ENCODE measurements at places on chromosomes 6 and 20.

DNA sequence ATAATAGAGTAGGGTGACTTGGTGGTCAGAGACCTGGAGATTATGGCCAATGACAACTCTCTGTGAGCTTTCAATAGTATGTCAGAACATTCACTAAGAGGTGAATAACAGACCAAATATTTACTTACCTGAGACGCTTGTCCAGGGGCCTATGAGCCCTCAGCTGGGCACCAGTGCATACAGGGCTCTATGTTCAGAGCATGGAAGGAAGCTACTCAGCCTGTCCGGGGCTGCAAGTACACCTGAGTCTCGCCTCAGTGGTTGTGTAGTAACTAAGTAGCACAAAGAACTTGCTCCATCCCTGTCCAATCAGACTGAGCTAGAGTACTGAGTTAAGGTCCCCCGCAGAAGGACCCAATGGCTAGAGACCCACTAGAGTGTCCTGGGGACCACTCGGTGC is 11.6 kb upstream of the SCGN start:
- no peak for DNase-seq

GRCh38 chr6:81753711-81754577 is 1.5 kb upstream of the TENT5A start:
- DNase-seq, result peak; percentile 85

DNA sequence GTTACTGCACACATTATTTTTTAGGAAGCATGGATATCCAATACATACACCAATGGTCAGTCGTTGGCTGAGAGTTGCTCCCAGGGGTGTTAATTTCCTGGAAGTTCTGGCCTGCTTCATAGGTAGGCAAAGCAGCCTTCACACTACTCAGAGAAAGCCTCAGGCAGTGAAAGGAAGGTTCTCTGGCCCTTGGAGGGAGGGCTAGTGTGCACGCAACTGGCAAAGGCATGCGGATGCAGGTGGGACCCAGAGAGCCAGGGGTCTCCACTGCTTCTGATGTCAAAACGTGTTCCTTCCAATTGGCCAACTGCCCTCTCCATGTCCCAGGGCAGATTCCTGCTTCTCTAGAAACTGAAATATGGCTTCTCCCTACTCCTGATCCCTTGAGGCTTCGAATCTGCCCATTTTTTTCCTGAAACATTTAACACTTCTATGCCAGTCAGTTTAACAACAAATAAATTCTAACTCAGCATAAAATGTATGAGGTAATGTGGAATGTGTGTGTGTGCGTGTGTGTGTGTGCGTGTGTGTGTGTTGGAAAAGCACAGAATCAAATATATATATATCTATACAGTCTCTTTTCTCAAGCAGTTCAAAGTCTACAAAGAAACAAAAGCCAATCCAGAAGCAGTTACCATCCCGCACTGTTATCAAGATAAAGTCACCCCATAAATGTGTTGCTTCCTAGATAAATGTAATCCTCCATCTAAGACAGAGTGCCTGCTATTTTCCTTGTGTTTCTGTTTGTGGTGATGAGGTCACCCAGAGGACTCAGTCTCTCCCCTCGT is 94.0 kb upstream of the HIVEP1 start:
- DNase-seq, result no peak

DNA sequence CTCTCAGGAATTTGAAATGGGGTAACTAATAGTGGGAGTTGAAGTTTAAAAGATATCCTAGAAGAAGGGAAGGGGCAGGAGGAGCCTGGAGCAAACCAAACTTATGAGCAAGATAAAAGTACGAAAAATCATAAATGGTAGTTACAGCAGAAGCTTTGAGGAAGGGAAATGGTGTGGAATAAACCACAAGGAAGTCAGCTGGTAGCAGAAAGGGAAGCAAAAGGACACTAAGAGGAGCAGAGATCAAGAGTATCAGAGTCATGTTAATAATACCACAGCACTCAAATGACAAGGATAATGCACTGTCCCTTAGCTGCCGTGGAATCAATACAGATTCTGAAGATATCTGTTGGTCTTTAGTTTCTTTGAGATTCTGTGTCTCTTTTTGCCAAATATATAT is 44.9 kb upstream of the CCDC28A start:
- DNase-seq, result no peak

DNA sequence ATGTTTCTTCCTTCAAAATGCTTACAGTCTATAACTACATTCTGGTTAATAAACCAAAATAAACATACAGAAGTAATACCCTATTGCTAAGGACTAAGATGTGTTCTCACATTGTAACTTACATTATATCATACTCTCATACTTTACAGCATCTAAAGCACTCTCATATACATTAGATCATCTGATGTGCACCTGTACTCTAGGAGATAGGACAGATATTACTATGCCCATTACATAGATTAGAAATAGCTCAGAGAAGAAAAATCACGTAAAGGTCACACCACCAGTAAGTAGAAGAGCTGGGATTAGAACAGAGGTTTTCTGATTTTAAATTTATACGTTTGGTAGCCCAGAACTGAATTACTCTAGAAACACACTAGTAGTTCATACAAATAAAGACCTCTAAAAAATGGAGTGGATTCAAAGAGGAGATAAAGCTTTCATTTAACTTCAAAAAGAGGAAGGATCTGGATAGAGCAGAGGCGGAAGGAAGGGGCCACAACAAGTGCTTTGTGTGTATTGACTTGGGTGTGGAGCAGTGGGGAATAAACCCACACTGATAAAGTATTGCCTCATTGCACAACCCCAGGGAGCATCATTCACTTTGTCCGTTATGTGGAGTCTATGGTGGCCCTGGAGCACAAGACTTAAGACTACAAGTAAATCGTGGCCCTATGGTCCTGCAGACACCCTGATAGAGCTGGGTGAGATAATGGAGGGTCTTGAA is 30.9 kb downstream of the SLC2A12 start:
- DNase-seq, result no peak

DNA sequence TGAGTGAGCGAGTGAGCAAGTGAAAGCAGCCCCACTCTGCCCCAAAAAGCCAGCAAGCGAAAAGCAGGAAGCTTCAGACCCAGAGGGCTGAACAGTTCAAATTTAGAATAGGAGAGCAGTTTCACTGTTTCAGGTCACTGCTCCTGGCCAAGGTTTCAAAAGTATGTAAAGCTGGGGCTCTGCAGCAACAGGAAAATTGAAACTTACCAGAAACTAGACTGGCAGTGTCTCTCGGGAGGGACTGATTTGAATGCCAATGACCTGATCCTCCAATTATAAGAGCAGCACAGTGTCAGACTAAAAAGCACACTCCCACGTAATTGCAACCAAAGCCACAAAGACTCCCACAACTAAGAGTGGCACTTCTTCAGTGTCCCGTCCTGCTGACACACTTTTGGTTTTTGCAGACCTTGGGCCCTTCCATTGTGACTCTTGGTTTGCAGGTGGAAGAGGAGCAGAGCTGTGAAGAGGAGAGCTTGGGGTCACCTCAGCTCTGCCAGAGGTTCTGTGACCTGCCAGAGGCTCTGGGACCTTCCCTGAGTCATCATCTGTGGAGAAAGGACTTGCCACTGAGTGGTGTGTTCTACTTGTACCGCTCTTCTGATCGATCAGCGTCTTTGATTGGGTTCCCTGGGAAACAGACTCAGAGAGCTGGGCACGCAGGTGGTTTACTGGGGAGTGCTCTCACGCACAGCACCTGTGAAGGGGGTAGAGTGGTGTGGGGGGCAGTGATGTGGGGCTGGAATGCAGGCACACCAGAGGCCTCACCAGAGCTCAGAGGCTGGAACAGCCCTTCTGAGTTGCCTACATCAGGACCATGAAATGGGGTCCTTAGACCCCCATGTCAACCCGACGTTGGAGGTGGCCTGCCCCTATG is 52.7 kb upstream of the PTGIS start:
- DNase-seq, result no peak

DNA sequence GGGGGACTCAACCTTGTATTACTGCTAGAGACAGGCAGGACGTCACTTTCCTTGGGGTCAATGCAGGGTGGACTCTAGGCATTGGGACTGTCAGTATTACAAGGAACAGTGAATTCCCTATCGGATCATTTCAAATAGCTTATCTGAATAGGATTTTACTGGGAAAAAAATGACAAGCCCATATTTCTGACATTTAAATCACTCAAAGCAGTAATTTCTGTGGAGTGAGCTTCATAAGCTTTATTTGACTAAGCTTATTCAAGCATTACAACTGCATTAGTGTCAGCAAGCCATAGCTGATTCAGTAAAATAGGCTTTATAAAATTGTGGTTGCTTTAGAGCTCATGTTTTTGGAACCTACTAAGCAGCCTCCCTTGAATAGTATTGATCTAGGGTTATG is 44.3 kb downstream of the TRDN start:
- DNase-seq, result no peak

DNA sequence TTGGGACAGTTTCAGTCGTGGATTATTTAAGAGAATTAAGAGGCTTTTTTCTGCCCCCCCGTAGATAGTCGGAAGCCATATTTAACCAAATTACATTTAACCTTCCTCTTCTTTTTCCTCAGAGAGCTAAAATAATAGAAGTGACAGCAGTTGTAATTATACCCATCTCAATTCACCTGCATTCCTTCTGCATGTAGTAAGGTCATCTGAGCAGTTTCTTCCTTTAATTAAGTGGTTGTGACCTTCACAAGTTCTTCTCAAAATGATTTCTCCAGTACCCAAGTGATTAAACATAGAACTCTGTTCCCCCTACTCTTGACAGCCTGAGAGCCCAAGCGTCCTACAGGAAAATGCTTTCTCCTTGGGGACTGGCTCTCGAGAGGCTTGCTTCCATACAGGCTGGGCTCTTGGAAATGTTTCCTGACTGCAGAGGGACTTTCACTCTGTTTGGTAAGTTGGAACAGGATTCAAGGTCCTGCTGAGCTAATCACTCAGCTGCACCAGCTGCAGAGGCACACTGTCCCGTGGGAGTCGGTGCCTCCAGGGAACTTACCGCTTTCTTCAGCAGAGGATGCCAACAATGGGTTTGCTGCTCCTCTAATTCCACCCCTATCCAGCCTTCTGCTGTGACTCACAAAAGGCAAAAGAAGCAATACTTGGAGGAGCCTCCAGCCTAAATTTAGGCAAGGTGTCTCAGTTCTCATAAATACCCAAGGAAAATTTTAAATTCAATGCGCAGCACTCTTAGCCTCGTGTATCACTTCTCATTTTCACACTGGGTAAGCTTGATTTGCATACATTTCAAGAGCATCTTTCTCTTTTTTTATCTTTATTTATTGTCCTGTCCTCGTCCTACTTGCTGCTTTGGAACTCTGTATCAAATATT is 414.9 kb downstream of the KIF16B start:
- DNase-seq, result no peak

DNA sequence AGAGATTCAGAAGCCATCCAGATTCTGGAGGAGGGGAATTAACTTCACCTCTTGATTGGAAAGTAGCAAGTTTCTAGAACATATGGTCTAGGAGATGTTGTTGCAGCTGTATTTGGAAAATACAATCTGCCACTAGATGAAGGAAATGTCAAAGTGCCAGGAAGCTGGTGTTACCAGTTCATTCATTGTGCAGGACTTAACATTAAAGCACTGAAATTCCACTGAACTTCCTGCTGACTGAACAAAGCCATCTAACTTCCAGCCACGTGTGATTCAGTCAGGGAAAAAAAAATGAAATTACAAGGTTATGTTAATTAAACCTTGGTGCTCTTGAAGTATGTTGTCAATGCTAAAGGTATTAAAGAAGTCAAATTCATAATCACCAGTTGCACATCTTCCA is 321.5 kb upstream of the SASH1 start:
- no peak for DNase-seq

GRCh38 chr6:35562060-35562459 is 49.4 kb upstream of the TULP1 start:
- no peak for DNase-seq

GRCh38 chr6:16540804-16541752 is 220.2 kb downstream of the ATXN1 start:
- DNase-seq, result no peak

DNA sequence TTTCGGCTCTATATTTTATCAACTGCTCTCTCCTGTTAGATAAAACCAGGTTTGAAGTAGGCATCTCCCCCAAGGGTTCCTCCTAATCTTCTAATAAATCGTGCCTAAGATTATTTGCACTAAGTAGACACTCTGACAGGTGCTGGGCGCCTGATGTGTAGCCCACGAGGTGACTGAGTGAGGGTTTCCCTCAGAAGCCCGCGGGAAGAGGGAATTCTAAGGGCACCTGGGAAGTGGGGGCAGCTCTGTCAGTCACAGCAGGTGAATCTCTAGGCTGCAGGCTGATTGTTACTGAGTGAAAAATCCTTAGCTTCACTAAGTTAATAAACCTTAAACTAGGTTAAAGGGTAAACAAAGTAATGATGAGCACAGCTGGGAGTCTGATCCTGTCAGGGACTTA is 68.2 kb downstream of the PXDC1 start:
- no peak for DNase-seq

GRCh38 chr20:46307139-46307998 is 929 bp downstream of the CDH22 start:
- peak; percentile 73 for DNase-seq

DNA sequence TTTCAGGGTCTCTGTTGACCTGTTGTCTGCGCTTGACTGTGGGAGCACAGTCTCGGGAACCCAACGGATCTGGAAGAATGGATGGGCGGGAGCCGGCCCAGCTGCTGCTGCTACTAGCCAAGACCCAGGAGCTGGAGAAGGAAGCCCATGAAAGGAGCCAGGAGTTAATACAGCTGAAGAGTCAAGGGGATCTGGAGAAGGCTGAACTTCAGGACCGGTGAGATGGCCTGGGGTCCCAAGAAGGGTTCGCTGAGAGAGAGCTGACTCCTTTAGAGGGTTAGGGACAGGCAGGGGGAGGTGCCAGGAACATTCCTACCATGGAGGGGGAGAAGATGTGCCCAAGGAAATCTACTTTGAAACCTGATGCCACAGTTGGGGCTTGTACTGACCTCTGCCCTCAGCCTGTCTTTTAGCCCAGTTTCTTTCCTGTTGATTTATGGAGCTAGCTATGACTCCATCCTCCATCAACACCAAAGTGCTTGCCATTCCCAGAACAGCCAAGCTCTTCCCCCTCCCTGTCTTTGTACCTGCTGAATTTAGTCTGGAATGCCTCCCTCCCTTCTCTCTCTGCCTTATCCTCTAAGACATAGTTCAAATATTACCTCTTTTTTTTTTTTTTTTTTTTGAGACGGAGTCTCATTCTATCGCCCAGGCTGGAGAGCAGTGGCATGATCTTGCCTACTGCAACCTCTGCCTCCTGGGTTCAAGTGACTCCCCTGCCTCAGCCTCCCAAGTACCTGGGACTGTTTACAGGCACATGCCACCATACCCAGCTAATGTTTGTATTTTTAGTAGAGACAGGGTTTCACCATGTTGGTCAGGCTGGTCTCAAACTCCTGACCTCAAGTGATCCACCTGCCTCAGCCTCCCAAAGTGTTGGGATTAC is 12.2 kb downstream of the CEP250 start:
- no peak for DNase-seq
